ENCODE measurements at places on chromosomes 1 and 21.

DNA sequence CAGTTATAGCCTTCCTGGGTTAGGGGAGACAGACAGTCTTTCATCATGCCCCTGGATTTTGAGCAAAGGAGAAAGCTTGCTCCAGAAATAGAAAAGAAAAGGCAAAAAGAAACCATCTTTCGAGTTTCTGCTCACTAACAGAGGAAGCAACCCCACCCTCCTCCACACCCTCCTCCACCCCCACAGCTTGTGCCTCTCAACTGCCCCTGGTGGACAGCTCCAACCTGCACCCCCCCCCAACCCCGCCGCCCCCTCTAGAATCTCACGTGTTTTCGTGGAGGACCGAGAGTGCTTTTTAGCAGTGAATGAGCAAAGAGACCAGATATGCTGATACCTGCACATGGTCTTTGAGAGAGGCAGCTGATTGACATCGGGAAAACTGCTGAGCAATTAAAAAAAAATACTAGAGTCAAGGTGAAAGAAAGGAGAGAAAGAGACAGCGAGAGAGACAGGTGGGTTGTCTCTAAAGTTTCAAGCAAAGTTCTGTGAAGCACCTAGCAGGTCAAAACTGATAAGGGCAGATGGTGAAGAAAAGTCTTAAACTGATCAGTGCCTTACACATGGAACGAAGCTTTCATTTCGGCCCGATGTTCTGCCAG, 358.3 kb downstream of the KIF26B start:
- no peak for DNase-seq

GRCh38 chr1:85417017-85417416, 47.9 kb downstream of the DDAH1 start:
- no peak for DNase-seq

- DNase-seq = no peak
Observed at GRCh38 chr1:156497078-156497742, 3.4 kb downstream of the MEF2D start.

GRCh38 chr1:2314803-2315673, 76.3 kb downstream of the MORN1 start:
- peak; percentile 66 for DNase-seq

GRCh38 chr1:226980565-226981385, 40.7 kb downstream of the COQ8A start:
- DNase-seq = no peak

DNA sequence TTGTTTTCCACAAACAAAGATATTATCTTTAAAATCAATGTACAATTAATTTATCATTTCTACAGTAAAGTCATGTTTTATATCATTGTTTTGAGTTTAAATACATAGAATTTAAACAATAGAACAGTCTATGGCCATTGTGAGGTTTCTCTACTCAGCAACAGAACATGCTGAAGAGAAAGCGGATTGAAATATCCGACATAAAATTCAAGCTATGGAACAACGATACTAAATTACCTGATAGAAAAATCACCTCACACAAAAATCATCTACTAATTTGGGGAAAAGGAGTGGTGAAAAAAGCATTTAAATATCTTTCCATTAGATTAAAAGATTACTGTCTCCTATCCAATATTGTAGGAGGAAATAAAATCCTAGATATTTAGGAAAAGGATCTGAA, 12.6 kb downstream of the CDKN2C start:
- no peak for DNase-seq

DNA sequence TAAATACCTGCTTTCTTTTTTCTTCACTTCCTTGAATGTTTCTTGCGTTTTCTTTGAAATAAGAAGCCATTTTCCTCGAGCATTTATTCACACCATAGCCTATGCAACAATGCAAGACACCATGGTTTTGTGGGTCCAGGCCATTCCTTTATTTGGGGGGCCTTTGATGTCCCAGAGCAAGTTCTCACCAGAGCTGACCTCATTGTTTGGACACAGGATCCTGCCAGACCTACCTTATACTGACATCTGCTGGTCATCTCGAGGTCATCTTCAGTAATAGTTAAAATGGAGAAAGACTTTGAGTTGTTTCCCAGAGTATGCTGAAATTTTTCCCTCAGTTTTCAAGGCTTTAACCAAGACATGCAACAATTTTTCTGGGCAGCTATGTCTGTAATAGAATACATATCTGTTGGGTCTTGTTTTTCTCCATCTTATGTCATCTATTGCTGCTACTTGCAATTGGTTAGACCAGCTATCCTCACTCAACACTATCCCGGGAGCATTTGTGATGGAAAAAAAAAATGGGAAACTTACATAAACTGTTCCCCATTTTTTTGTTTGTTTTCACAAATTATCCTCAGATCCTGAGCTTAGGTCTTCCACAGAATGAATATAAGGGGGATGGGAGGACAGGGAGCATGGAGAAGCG, 34.0 kb upstream of the BACE2 start:
- no peak for DNase-seq

GRCh38 chr1:26357121-26357602, 3.2 kb upstream of the CRYBG2 start:
- DNase-seq = no peak

DNA sequence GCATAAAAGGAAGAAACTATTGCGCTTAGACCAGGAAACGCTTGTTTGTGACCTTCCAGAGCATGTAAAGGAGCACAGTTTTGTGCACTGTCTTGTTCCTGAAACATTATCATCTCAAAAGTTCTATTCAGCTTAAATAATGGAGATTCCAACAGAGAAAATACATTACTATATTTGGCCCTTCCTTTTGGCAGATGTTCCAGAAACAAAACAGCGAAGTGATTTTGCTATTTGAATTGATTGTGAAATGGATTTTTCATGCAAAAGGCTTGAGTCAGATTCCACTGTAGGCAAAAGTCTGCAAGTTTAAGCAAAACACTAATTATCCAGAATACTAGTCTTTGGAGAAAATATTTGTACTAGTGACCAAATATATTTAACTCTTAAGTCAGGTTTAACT, 80.3 kb upstream of the PTBP2 start:
- DNase-seq = no peak

DNA sequence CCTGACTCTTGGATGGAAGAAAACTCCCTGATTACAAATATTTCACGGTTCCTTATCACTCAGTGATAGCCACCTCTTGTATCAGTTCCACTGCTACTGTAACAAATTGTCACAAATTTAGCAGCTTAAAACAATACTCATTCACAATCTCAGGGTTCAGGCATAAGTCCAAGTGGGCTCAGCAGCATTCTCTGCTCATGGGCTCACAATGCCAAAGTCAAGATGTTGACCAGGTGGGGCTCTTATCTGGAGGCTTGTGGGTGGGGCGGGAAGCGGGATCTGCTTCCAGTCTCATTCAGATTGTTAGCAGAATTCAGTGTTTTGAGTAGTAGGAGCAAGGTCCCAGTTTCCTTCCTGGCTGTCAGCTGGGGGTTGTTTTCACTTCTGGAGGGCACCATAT, 137.3 kb upstream of the FAM78B start:
- DNase-seq = no peak

DNA sequence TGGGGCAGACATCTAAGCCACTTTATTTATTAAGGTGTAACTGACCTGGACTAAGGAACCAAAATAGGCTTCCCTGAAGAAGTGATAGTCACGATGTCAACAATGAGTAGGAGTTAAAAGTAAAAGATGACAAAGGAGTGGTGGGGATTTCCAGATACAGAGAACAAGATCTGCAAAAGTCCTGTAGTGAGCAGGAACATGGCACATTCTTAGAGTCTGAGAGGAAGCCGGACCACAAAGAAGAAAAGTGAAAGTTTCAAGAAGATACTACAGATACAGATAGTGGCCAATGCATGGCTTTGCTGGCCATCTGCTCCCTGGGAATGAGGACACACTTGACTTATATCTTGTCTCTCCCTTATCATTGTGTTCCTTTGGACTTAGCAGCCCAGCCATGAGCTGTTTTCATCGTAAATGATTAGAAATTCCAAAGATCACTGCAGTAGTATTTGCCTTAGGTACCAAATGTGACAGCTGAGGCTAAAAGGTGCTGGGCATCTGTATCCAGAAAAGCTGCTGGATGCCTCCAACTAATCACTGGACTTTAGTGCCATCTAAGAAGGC, 302.4 kb upstream of the NR5A2 start:
- no peak for DNase-seq

DNA sequence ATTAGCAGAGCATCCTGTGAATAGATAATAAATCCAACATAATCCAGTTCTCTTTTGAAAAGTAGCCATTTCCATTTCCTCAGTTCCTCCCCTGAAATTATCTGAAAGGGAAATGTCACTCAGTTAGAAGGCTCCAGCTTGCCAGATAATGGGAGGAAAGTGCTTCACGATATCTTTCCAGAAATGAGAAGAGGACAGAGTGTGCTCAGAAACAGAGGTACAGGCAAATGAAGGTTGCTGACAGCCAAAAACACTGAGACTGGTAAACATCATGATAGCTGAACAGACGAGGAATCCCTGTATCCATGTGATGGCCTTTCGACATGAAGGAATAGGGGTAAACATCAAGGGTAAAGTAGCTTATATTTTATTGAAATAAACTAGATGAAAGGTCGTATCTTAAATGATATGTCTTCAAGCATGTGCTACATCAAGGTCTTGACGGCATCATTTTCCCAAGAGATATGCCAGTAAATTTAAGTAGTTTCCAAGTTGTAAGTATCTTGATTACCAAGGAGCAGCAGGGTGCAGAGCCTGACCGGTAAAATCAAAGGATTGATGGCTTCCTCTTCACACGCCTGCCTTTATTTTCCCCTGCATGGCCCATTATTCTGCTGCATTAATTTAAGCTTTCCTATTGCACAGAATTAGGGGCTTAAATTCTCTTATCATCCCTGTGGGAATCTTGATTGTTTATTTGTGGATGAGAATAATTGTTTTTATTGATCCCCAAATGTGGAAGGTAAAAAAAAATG, 244.3 kb upstream of the ST6GALNAC5 start:
- no peak for DNase-seq

DNA sequence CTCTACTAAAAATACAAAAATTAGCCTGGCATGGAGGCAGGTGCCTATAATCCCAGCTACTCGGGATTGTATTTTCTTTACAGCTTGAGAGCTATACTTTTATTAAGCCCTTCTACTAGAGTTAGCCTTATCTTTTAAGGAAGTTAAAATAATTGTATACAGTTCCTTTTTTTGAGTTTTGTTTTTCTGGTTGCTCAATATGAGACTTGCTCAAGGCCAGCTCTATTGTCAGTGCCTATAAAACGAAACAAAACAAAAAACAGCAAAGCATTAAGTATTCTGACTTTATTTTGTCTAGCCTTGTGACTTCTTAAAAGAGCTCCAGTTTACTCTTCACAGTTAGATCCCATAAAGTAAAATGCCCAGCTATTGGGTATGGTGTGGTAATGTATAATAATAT, 17.2 kb downstream of the PKN2 start:
- DNase-seq = no peak

- DNase-seq = no peak
Observed at GRCh38 chr1:53274541-53275185, 36.3 kb upstream of the MAGOH start.

GRCh38 chr21:25640202-25640942, 1.3 kb downstream of the JAM2 start:
- peak; percentile 15 for DNase-seq

All from stimulated activated naive CD8-positive, alpha-beta T cell treated with anti-CD3 and anti-CD28 coated beads, Interleukin-15, amount 100 ng/mL, for 72 hours (primary cell).